HTR-8/SVneo (cell line): ENCODE measurements at places on chromosomes 3 and 15.

- DNase-seq, result peak; percentile 23
Observed at GRCh38 chr15:76431971-76432370, 95.4 kb downstream of the ISL2 start.

GRCh38 chr3:56837196-56837955 lies 35.6 kb upstream of the ARHGEF3 start:
- DNase-seq, result no peak

DNA sequence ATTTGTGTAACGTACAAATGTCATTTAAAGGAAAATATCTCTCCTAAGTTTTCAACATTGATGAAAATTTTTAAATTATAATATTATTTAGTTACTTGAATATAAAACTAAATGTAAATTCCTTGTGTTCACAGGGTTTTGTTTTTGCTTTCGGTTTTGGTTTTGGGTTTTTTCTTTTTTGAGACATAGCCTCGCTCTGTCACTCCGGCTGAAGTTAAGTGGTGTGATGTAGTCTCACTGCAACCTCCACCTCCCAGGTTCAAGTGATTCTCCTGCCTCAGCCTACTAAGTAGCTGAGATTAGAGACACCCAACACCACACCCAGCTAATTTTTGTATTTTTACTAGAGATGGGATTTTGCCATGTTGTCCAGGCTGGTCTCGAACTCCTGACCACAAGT lies 79.3 kb upstream of the TCF12 start:
- DNase-seq, result no peak

GRCh38 chr15:95345867-95346266 lies 984.6 kb upstream of the NR2F2 start:
- DNase-seq, result no peak
